ENCODE measurements at places on chromosomes 16 and 17. TPM values are rescaled to one million over a fixed set of nuclear protein-coding genes. Genes with fewer than 3 reads are reported as not detected.

DNA sequence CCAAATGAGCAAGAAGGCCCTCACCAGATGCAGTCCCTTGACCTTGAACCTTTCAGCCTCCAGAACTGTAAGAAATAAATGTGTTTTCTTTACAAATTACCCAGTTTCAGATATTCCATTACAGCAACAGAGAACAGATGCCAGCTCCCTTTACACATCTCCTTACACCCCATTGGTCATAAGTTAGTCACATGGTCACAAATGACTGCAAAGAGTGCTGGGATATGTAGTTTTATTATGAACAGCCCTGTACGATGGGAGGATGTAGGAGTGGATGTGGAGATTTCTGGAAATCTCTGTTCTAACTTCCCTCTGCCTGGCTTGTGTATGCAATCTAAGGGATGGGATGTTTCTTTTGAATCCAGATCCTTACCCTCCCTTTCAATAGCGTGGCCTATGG lies 13.3 kb upstream of the RPL38 start:
- no peaks in the 10 kb centered on the region for H3K36me3 ChIP-seq
- H3K27me3 ChIP-seq = peaks cover 20% of the 10 kb centered on the region

DNA sequence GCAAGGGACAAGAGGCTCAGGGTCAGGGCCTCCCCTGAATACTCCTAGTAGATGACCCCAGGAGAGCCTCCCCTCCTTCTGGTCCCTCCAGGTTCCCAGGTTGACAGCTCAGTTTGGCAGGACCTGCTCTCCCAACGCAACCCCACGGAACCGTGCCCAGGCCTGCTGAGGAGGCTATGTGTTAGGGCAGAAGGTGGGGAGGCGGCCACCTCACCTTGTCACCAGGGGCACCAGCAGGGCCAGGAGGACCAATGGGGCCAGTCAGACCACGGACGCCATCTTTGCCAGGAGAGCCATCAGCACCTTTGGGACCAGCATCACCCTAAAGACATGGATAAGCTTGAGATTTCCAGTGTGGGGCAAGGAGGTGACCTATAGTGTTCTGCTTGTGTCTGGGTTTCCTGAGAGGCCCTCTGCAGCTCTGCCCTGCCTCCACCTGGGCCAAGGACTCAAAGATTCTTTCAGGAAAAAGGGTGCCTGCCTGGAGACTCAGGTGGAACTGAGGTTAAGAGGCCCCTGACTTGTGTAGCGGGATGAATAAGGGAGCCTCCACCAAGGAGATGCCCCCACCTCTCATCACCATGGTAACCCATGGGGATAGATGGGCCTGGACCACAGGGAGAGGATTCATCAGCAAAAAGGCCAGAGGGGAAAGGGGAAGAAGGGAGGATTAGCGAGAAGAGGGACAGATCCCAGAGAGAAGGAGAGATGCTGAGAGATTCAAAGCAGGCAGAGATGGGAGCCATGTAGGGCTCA lies 10.7 kb downstream of the COL1A1 start:
- H3K27ac ChIP-seq = no peak overlapping the region
- H3K27me3 ChIP-seq = no peaks in the 10 kb centered on the region
- H3K36me3 ChIP-seq = peaks cover 99% of the 10 kb centered on the region
- no peak overlapping the region for H3K4me3 ChIP-seq
- DNase-seq = no peak
- no peaks in the 10 kb centered on the region for H3K4me1 ChIP-seq

- no peaks in the 10 kb centered on the region for H3K36me3 ChIP-seq
- no peak overlapping the region for H3K4me3 ChIP-seq
- no peak for DNase-seq
- no peaks in the 10 kb centered on the region for H3K4me1 ChIP-seq
- no peak overlapping the region for H3K27ac ChIP-seq
These were observed 90.9 kb upstream of the EEF2KMT start for GRCh38 chr16:5188318-5188988.

DNA sequence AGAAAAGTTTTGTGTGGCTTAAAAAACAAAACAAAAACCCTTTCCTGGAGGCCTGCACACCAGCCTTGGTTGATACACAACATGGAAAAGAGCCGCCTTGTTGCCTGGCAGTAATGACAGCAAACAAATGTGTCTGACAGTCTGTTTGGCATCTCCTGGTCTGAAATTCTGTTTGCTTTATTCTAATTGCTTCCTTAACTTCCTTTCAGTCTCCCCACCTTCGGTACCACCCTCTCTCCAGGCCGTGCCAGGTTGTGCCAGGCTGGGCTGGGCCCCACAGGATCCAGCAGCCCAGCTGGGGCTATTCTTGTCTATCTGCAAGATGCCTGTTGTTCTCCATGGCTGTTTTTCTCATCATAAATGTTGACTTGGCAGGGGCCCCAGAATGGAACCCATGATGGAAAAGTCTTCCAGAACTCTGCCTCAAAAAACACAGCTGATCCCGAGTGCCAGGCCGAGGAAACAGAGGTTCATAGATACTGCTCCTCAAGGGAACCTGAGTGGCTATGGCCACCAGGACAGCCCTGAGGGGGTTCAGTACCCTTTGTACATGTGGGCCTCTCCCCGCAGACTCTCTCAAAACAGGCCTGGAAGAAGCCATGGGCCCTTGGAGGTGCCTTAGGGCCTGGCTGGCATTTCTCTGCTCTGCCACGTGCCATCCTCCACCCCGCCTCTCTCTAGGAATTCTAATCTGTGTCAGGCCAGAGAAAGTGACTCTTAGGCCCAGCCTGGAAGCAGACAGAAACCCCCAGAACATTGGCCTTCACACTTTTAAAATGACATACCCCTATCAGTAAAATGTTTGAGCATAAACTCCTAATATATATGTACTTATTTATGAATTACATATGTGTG lies 50.5 kb downstream of the YPEL2 start:
- no peaks in the 10 kb centered on the region for H3K36me3 ChIP-seq
- peak overlapping the region; percentile 87 for H3K27ac ChIP-seq
- DNase-seq = peak; percentile 86

Gene TMEM92
- not detected for total RNA-seq

All from heart right ventricle (tissue), 16 donors.